ENCODE measurements at places on chromosomes 5 and 9. TPM values are rescaled to one million over a fixed set of nuclear protein-coding genes. Genes with fewer than 3 reads are reported as not detected.

Gene LCN10
- not detected for total RNA-seq

Gene TEX48
- not detected for total RNA-seq

Gene MAML1
- total RNA-seq: 16.2 TPM

Gene DEPDC1B
- 0.44 TPM for total RNA-seq

Gene DRD1
- 0.44 TPM for total RNA-seq

Gene ENTREP1
- 0.14 TPM for total RNA-seq

Gene SMAD5
- 36.5 TPM for total RNA-seq

Gene CKMT2
- 0.29 TPM for total RNA-seq

Gene ANKRD31
- under 0.01 TPM for total RNA-seq

Gene MOB3B
- 0.57 TPM for total RNA-seq

Gene PLAA
- 31.1 TPM for total RNA-seq

Gene ANKRD18A
- not detected for total RNA-seq

Gene LRRC70
- total RNA-seq: 1.4 TPM

Gene CDC20B
- not detected for total RNA-seq

Gene GGTA1
- total RNA-seq: not detected

Gene OR1L4
- not detected for total RNA-seq

Gene SPINK6
- total RNA-seq: not detected

Gene TLR4
- total RNA-seq: 6.3 TPM

Gene SMIM33
- not detected for total RNA-seq

Gene EIF4EBP3
- total RNA-seq: 1.3 TPM

Gene IL4
- not detected for total RNA-seq

Gene PIP5K1B
- total RNA-seq: under 0.01 TPM

Gene SLC46A2
- not detected for total RNA-seq

Gene RNF180
- 1.0 TPM for total RNA-seq

Gene NUTM2G
- total RNA-seq: not detected

Gene EXD3
- total RNA-seq: 5.4 TPM
